ENCODE measurements at places on chromosomes 7 and 10.

GRCh38 chr10:122054048-122055025, 65.4 kb downstream of the TACC2 start:
- DNase-seq = no peak

- DNase-seq = peak; percentile 50
Measured at GRCh38 chr7:108716783-108717182, 147.1 kb downstream of the DNAJB9 start.

GRCh38 chr7:30866939-30867338, 44.7 kb upstream of the AQP1 start:
- DNase-seq = no peak

DNA sequence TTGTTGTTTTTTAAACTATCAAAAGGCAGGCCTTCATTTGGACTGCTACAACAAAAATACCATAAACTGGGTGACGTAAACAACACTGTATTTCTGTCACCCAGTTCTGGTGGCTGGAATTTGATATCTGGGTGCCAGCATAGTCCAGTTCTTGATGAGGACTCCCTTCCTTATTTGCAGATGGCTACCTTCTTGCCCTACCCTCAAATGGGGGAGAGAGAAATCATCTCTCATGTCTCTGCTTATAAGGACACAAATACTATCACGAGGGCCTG, 25.2 kb downstream of the ACTA2 start:
- DNase-seq = no peak

GRCh38 chr7:92044148-92044547, 90.1 kb downstream of the CYP51A1 start:
- no peak for DNase-seq
